ENCODE measurements at places on chromosomes 6 and 20.

DNA sequence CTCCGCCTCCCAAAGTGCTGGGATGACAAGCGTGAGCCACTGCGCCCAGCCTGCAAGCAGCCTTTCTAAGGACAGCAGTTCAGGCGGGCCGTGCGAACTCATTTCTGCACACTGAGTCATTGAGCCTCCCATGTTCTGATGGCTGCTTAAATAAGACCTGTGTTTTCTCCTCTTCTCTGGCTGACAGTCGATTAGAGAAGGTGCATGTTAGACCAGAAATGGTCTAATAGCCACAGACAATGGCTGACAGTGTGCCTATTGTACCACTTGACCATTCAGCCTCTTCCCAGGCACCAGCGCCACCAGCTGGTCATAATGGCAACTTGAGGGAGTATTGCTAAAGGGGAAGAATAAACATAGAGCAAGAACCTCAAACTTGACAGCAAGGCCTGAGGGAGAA is 6.2 kb downstream of the CST11 start:
- peak; percentile 41 for DNase-seq

GRCh38 chr6:49415358-49415757 is 47.7 kb downstream of the MMUT start:
- DNase-seq: peak; percentile 5

- no peak for DNase-seq
Observed at GRCh38 chr6:28933069-28933468, 9.3 kb upstream of the TRIM27 start.

- DNase-seq: no peak
Observed at GRCh38 chr6:116876635-116877611, at the start of gene RFX6. TSS of gene RFX6 (plus strand) at chr6:116877242. CDS start at chr6:116877276, 34 bp downstream.

GRCh38 chr6:144469144-144469575 is 184.0 kb downstream of the UTRN start:
- no peak for DNase-seq

DNA sequence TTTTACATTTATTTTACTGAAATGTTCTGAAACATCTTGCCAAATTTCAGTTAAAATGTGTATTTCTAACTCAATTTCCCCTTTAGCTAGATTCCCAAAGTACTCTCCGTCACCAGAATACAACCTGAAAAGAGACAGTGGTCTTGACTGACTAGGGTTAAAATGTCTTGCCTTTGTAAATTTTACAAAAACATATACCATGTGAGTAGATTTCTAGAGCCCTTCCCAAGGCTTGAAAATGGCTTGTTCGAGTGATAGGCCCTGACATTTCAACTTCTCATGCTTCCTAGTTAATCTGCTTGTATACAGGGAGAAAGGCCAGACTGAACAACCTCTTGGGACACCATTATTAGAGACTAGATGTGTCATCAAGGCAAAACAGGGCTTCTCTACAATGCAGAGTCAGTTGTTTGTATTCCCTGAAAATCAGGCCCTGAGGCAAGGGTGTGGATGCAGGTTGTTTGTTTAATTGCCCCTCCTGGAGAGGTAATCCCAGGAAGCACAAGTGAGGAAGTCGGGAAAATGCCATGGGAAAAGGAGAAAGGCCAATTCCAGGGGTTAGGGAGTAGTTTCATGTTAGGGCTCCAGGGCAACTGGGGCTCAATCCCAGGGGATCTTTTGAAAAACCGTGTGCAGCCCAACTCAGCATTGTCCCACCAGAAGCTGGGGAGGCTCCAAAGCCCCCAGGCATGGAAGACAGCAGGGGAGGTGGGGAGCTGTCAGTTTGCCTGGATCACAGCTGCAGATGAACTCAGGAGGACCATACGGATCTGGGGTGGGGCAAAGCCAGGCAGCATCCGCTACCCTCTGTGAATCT is 11.6 kb upstream of the TFB1M start:
- DNase-seq: no peak

GRCh38 chr6:50829898-50830444 is 11.3 kb downstream of the TFAP2B start:
- DNase-seq: no peak

DNA sequence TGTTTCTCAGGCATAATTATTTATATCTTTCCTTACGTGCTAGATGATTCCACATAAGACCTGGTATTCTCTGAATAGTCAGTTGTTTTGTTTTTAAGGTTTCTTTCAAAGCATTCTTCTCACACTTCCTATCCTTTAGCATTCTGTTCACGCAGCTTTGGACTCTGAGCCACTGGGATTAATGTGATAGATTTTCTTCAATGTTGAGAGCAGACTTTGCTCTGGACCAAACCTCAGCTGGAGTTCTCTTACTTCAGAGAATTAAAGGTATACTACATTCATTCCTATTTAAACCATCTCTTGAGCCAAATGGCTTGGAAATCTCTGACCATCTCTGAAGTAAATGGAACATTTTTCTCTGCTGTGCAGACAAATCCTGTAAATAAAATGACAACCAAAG is 70.7 kb upstream of the TRAF3IP2 start:
- DNase-seq: no peak

DNA sequence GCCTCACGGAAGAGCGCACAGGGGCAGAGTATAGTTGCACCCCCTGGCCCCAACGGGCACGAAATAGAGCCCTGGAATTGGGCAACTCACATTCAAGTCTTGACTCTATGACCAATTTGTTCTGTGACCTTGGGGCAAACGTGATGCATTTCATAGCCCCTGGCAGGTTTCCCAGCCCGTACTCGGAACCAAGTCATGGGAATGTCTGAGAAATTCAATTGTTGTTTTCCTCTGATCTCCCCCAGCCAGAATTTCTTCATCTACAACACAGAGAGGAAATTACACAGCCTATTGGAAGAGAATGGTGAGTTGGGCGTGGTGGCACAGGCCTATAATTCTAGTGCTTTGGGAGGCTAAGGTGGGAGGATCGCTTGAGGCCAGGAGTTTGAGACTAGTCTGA is 322.3 kb upstream of the SULF2 start:
- DNase-seq: peak; percentile 31

GRCh38 chr6:168609026-168609685 is 168.2 kb downstream of the SMOC2 start:
- no peak for DNase-seq

- no peak for DNase-seq
Observed at GRCh38 chr6:46010771-46011170, 4.9 kb downstream of the CLIC5 start.

DNA sequence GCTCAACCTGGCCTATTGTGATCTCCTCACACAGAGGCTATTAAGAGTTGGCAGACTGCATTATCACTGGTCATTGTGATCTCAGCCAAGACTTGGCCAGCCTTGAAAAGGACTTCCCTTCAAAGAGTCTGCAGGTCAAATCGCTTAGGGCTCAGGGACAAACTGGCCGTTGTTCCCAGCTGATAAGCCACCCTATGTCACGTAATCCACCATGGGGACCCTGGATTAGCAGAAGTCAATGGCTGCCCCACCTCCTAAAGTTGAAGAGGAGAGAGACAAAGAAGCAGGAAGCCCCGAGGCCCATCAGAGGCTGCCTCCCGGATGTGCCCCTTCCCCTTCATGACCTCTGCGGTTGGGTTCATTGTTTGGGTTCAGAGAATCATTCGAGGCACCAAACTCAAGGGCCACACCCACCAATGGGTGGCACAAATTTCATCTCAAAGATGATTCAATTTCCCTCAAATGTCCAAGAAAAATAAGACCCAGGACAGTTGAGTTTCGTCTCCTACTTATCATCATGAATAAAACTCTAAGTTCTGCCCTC is 56.6 kb downstream of the BPIFB1 start:
- DNase-seq: no peak

- DNase-seq: no peak
Observed at GRCh38 chr20:35326021-35326739, 34.0 kb upstream of the FAM83C start.

DNA sequence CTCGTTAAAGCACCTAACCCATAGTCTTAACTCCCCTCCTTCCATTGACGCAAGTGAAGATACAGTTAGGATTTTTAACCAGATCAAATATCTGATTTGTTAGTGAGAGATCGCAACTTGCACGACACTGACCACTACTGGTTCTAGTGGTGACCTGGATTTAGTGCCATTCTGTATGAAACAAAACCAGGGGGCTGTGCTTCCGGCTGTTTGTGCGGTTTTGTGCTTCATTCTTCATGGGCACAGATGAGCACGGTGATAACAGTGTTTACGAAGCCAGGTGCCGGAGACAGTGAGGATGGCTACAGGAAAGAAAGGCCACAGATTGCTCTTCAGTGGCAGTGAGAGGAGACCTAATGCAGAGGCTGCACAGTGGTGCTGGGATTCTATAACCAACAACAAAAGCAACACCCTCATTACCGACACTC is 75.5 kb downstream of the NOL4L start:
- DNase-seq: peak; percentile 23

- no peak for DNase-seq
Observed at GRCh38 chr20:10385850-10386544, 48.0 kb downstream of the MKKS start.

GRCh38 chr6:111211411-111212030 is 124.2 kb downstream of the SLC16A10 start:
- DNase-seq: no peak

DNA sequence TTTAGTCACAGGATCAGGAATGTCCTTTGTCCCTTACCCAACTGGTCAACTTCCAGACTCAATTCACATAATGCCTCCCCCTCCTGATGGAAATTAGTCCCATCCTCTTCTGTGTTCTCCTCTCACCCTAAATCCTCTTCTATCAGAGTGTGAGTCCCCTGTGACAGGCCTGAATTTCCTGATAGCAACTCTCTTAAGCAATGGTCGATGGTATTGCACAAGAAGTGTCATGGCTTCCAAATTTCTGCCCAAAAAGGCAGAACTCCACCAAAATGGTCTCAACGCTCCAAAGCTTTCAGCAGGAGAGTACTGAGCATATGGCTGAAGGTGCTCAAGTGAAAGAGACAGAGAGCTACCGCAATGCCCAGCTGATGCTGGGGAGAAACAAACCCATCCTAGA is 2.4 kb downstream of the PREP start:
- DNase-seq: no peak

GRCh38 chr6:148928811-148929210 is 182.0 kb downstream of the UST start:
- DNase-seq: no peak

DNA sequence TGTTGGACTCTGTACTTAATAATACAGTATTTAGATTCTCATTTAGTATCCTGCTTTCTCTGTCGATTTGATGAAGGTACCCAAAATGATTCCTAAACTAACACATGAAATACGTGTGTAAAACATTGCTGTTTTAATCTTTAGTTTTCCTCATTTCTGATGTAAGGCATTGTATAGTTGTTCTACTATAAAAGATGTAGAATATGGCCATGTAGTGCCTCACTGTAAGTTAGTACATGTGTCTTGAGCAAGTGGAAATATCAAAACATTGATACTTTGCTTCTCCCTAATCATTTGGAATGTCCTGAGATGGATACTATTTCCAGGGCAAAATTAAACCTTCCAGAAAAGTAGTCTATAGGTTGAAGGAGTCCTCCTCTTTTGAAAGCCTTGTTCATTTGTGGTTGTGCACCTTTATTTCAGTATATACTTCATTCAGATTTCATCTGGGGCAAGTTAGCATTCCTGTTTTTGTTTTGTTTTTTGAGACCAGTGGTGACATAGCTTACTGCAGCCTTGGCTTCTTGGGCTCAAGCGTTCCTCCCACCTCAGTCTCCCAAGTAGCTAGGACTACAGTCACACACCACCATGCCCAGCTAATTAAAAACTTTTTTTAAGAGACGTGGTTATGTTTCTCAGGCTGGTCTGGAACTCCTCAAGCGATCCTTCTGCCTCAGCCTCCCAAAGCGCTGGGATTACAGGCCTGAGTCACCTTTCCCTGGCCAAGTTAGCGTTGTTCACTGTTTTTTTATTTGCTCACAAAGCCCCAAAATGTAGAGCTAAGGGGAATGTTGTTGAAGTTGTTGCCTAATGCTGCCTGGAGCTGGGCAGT is 11.6 kb downstream of the SRSF3 start:
- peak; percentile 28 for DNase-seq

DNA sequence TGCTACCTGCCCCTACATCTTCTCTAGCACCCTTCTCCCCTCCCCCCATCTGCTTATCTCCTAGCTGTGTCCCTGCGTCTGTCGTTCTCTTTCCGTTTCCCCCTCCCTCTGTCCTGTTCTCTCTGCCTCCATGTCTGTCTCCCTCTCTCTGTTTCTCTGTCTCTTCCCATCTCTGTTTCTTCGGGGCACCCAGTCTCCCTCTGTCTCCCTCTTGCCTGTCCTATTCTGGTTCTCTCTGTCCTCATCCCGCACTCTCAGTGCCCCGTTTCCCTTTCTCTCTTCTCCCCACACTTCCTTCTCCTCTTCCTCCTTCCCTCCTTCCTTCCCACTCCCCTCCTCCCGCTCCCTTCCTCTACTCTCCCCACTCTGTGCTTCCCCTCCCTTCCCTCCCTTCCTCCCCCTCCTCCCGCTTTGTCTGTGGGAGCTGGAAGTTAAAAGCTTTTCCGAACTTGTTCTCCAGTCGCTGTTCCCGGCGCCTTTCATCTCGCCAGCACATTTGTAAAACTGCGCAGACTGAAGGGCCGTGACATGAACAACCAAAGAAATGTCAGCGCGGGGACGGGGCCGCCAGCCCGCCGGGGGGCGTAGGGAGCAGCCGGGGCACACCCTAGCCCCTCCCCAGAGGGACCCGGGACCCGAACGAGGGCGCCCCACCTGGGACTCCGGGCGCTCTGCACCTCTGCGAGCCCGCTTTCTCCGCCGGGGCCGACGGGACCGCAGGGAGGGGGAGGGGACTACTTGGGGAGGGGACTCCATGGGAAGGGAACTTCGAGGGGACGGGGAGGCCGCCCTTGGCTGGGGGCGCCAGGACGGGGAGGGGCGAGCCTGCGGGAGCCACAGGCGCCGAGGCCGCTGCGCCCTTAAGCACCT is 4.0 kb upstream of the CDH22 start:
- DNase-seq: no peak

DNA sequence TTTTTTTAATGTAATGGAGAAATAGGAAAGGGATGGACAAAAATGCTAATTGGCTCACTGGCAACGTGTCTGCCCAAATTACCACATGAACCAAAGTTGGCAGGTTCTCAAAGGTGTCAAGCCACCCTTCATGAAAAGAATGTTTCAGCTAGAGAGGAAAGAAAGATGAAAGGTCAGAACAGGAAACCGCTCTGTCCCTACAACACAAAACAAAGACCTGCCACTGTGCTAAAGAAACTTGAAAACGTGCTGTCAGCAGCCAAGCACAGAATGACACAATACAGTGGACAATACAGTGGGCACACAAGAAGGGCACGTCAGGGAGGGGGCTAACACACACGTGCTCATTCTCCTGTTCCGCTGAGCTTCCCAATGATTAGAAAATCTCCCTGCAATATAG is 4.9 kb downstream of the PREP start:
- DNase-seq: no peak

DNA sequence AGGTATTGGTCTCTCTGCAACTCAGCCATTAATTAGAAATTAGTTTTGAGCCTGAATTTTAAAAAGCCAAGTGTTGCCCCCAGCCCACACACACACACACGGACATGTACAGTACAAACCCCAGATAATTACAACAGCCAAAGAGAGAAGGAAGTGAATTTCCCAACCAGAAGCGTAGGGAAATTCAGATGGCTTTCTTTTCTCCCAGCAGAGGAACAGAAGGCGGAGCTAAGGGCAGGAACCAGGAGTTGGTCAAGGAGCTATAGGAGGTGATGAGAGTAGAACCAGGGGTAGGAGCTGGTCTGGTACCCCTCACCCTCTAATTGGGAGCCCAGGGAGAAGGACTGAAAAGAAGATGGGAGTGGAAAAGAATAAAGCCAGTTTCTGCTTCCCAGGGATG is 3.9 kb upstream of the ZBTB9 start:
- DNase-seq: no peak
